ENCODE measurements at places on chromosomes 12 and 14.

DNA sequence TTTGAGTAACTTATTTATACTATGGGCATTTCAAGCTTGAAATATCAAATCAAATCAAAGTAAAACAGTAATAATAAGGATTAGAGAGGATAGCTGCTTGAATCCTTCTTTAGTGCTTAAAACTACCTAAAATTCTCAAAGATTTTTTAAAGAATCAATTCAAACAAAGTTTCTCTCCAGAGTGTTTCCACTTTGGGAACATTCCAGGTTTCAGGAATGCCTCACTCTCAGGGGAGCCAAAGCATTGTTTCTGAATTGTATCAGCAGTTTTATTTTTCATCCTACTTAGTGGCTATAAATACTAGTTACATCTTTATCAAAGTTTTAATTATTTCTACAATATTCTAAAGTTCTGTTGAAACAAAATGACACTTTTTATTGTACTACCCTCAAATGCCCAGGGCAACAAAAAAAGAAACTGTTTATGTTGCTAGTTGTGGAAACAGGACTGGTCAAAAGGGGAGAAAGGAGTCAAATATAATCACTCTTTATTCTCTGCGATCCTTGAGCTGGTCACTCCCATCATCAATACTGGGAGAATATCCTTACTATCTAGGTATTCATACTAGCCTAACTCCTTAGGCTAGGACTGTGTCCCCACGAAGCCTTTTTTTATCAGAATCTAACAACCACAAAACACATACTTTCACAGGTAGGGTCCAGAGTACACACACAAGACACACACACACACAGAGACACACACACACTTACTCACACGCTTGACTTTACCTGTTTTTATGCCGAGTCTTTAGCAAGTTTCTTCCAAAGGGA, 598 bp downstream of the RASSF9 start:
- no peak for DNase-seq

GRCh38 chr14:101349108-101349507, 212.2 kb upstream of the DIO3 start:
- DNase-seq, result no peak

- DNase-seq, result peak; percentile 99
Measured at GRCh38 chr14:100067971-100068959, 3.0 kb downstream of the EVL start.

GRCh38 chr14:104316121-104316722, 177.8 kb downstream of the KIF26A start:
- DNase-seq, result no peak

DNA sequence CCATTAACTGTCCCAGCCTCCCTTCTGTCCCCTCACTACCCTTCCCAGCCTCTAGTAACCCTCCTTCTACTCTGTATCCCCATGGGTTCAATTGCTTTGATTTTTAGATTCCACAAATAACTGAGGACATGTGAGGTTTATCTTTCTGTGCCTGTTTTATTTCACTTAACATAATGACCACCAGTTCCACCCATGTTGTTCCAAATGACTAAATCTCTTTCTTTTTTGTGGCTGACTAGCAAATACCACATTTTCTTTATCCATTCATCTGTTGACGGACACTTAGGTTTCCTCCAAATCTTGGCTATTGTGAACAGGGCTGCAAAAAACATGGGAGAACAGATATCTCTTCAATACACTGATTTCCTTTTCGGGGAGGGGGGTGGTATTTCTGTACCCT, 65.7 kb downstream of the PRKD1 start:
- DNase-seq, result no peak

DNA sequence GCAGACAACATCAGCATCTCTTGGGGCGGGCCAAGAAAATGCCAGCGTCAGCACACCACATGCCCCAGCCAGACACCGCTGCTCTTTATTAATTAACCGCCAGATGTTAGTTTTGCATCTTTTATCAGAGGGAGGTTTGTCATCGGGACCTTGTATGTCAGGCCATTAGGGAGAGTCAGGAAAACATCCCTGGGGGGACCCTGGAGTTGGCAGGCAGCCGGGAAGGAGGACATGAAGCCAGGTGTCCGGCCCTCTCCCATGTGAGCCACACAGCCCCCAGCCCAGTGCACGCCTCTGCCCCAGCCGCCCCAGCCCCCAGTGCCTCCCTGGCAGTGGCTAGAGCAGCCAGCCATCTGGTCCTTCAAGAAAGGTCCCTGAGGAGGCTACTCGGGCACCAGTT, 56.9 kb upstream of the FAM222A start:
- no peak for DNase-seq

- no peak for DNase-seq
Measured at GRCh38 chr12:129201029-129201428, 347.8 kb downstream of the GLT1D1 start.

GRCh38 chr12:2391740-2392331, 339.0 kb downstream of the CACNA1C start:
- no peak for DNase-seq

GRCh38 chr12:68040450-68041075, 51.3 kb downstream of the IFNG-AS1 start:
- DNase-seq, result peak; percentile 75

- DNase-seq, result no peak
Measured at GRCh38 chr12:94811611-94812010, 161.3 kb upstream of the TMCC3 start.

- peak; percentile 1 for DNase-seq
Measured at GRCh38 chr12:103401421-103401820, 94.3 kb downstream of the C12orf42 start.

GRCh38 chr14:101077481-101078074, 174.1 kb upstream of the RTL1 start:
- DNase-seq, result no peak

DNA sequence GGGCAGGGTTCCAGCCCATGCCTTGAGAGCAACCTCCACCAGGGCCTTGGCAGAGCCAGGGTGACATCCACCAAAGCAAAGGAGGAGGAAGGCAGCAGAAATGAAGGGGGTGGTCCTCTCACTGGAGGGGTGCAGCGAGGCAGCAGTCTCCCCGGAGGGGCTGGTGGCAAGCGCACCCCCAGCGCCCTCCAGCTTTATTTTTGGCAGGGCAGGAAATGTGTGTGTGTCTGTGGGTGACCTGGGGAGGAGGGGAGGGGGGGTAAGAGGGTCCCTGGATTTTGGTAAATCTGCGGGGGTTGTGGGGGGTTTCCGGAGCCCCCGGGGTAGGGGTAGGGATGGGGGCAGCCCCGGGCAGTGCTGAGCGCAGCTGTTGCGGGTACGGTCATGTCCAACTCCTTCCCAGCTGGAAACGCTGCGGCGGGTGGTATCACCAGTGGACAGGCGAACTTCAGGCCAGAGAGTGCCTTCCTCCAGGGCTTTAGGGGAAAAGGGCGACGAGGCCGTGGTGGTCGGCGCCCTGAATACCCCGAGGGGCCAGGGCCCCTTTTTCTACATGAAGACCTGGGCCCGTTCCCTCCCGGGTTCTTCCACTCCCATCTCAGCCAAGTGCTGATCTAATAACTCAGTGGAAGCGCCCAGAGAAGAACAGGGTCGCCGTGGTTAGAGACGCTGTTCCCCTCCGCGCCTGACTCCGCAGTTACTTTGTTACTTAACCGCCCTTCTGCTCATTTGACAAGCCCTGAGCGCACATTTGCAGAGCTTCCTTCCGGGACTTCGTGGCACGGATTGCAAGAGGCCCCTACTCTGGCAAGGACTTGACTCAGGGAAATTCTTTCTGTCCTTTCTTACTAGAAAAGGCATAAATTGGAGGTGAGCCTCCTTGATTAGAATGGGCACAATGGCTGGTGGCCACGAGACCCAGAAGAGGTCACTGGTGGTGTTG, 55.2 kb downstream of the FOS start:
- DNase-seq, result peak; percentile 61

GRCh38 chr14:60723907-60724618, at the start of gene SIX4:
Gene SIX4, minus strand, starts transcription at chr14:60724351. Its CDS starts 277 bp downstream, at chr14:60724074.
- no peak for DNase-seq

GRCh38 chr14:94312481-94313246, 10.5 kb downstream of the SERPINA6 start:
- no peak for DNase-seq

DNA sequence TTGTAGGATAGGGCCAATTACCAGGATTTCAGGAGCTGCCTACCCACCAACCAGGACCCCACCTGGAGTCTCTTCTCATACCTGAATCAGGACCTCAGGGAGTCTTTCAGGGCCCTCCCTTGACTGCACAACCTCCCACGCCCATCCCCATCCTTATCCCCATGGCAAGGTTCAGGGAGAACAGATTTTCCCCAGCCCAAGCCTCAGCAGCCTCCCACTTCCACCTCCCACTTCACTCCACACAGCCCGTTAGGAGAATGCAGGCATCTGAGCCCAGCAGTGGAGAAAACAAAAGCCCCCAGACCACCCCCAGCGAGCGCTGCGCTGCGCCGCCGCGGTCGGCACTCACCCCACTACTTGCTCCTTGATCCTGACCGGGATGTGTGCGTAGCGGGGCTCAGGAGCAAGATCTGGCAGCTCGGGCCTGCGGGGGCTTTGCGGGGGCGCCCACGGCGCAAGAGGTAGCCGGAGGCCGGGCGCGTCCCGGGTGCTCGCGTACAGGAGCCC, 1.4 kb downstream of the B4GALNT1 start:
- DNase-seq, result no peak

- DNase-seq, result no peak
Measured at GRCh38 chr12:53174881-53175491, 5.5 kb upstream of the ZNF740 start.

DNA sequence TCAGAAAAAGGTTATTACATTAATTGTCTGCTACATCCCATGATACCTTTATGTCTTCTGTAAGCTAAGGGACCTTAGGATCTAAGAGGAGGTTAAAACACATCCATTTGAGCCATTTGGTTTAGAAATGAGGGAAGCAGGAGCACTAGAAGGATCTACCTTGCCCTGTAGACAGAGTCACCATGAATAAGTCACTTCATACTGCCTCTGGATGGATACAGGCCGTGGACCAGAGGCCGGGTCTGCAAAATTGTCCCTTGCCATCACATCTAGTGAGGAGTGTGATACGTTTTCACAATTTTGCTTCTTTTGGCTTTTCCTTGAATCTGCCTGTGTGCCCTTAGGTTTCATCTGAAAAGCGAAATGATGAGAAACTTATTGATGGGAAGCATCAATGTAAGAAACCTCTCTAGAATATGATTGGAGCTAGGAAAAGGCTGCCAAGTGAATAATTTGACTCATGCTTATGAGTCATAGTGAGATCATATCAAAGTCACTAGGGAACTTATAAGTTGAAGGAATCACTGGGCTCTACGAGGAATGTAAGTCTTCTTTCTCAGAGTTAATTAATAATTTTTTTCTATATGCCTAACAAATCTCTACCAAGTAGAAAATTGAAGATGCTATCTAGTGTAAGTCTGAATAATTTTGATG, 10.8 kb downstream of the GLRX5 start:
- no peak for DNase-seq

- no peak for DNase-seq
Measured at GRCh38 chr14:94769391-94770250, at the start of gene GSC. Gene GSC, minus strand, starts transcription at chr14:94770113. Its CDS starts 98 bp downstream, at chr14:94770015.

DNA sequence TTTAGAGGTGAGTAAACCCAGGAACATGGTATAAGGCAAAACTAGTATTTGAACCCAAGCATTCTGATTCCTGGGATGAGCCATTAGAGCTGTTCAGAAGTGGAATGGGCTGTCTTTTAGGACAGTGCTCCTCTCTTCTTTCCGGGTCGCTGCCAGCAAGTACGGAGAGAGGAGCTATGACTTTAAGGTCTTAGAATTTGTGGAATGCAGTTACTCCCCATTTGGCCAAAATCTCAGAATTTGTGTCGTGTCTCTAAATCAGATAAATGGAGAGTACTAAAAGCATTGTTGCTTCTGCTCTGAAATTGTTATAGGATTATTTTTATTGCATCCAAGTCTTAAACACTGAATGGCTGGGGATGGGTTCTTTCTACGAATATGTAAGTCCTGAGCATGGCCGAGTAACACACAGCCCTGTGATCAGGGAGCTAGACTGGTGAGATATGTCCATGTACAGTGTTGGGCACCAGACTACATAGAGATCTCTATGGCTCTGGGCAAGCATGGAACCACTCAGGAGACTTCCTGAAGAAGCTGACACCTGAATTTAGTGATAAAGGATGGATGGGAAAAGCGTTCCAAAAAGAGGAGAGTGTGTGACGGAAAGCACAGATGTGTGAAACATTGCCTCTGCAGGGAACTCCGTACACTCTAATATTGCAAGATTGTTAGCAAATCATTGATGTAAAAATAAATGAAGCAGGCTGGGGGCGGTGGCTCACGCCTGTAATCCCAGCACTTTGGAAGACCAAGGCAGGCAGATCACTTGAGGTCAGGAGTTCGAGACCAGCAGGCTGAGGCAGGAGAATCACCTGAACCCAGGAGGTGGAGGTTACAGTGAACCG, 184.7 kb downstream of the SRGAP1 start:
- DNase-seq, result no peak

DNA sequence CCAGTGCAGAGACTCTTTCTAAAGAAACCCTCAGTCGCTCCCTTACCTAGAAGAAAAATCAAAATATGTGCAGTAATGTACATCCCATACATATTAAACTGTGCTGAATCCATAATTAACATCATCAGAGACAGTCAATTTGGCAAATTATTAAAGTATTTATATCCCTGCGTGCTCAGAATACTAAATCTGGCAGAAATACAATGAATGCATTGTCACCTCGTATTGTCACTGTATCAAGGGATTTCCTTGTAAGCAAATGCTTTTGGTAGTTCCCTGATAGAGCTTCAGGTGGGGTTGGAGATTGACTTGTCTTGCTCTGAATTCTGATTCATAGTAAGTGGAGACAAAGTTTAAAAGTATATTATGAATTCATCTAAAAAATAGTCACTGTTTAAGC, 319.1 kb downstream of the PPFIA2 start:
- DNase-seq, result no peak

DNA sequence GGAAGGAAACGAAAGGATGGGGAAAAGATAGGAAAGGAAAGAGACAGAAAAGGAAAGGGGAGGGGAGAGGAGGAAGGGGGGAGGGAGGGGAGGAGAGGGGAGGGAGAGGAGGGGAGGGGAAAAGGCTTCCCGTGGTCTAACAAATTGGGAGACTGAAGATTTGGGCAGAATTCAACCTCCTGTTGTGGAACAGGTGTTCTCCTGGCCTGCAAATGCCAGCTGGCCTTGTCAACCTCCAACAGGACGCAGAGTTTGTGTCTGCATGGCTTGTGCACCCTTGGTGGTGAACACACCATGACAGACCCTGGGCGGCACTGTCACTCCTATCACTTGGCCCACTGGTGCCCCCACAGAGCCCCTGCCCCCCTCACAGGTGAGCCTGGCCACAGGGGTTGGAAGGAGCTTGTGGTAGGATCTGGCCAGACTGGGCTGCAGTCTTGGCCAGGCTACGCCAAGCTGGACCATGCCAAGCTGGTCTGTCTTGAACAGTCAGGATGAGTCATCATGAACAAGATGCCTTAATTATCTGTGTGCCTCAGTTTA, 321.6 kb downstream of the BCL11B start:
- no peak for DNase-seq
